ENCODE measurements at places on chromosomes 1 and 21.

GRCh38 chr1:81758181-81758580 lies 42.6 kb upstream of the ADGRL2 start:
- no peak for DNase-seq

DNA sequence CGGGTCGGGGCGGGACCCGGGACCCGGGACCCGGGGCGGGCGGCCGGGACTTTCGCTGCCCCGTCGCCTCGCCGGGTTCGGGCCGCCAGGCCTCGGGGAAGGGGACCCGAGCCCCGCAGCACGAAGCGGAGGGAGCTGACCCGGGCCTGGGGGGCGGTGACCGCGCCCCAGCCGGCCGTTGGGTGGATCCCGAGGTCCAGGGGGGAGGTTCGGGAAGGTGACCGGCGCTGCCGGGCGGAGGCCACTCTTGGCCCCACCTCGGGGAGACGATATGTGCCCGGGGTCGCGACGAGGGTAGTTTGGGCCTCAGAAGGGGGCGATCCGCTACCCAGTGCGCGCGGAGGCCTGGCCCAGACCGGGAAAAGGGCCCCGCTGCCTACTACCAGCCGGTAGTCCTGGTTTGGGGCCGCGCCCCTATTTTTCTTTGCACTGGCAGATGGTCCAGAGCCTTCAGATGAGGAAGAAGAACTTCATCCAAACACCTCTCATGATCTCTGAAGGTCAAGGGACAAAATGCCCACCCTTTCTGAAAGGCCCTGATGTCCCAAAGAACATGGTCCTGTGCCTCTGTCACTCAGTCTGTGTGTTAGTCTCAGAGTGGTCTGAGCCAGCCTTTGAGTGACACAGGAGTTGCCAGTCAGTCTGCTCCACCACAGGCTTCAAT lies 766 bp downstream of the AGO4 start:
- DNase-seq: no peak

DNA sequence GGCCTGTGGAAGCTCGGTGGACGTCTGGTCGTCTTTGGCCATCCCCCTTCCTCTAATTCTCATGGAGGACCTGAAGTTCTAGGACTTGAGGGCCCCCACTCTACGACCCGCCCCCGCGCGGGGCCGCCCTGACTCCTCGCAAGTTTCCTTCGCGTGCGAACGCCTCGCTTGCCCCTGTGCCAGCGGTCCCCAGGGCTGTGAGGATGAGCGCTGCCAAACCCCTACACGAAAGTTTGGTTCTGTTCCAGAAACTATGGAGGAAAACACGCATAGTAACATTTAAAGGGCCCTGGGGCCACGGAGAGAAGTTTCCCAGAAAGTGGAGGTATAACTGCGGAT lies 304 bp upstream of the GNG12 start:
- no peak for DNase-seq

DNA sequence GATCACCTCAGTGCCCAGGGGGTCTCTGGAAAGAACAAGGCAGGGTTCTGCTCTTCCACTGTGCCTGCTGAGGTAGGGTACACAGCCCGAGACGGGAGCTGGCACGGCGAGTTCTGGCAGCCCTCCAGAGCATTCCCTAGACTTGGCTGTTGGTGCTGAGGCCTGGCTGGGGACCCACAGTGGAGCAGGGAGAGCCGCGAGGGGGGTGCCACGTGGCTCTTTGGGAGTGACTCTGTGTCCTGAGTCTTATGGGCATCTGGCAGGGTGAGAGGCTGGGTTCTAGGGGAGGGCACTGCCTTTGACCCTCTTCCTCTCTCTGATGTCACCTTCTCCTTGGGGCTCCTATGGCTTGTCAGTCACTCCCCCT lies 336.4 kb downstream of the CAMTA1 start:
- DNase-seq: peak; percentile 30

GRCh38 chr1:232579958-232580941 lies 49.7 kb downstream of the SIPA1L2 start:
- no peak for DNase-seq

DNA sequence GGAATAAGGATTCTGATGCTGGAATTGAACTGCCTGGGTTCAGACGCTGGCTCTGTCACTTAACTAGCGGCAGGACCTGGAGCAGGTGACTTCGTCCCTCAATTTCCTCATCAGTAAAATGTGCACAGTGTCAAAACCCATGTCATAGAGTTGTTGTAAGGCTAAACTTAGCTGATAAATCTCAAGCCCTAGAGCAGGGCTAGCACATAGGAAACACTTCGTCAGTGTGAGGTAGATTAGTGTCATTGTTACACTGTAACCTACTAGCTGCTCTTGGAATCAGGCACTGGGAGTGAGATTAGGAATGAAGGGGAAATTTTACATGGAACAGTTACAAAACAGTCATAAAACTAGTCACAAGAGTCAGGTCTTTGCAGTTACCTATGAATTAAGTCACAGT lies 56.1 kb upstream of the ANGPTL1 start:
- no peak for DNase-seq

DNA sequence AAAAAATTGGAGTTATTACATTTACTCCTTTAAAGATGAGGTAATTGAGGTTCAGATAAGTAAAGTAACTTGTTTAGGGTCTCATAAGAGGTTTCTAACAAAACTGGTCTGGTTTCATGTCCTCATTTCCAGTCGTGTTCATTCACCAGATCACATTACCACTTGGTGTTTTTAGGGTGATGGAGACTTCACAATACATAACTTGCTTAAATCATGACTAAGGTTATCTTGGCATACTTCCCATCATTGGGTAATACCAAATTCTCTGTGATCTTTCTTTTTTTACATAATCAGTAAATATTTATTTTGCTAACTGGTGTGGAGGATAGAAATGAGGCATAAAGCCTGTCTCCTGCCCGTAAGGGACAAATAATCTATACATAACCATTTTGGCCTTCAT lies 31.6 kb upstream of the RPTN start:
- DNase-seq: no peak

GRCh38 chr1:84871181-84871580 lies 21.8 kb downstream of the LPAR3 start:
- no peak for DNase-seq

DNA sequence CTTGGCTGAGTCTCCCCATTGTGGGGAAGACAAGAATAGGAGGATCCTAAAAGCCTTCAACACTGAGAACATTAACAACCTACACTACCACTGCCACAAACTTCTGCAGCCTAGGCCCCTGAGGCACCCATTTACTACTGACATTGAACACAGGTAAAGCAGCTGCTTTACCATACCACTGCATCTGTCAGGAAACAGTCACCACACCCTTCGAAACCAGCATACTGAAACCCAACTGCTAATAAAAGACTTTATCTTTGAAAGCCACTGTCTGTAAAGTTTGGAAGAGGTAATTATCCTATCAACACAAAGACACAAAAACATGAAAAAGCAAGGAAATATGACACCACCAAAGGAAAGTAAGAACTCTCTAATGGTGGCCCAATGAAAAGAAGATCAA lies 7.4 kb downstream of the IFNAR1 start:
- no peak for DNase-seq

DNA sequence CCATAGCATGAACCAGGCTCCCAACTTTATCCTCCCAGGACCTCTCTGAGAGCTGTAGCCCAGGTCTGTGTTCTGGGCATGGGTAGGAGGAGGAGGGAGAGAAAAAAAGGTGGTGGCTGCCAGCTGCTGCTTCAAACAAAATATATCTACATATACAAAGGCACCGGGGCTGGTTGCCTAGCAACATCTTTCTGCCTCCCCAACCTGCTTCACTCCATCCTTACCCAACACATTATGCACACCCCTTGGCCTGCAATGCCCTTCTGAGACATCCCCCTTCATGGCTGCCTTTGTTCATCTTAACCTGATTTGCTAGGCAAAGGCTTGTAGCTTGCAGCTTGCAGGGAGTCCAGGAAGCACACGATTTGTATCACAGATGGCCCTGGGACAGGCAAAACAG lies 27.2 kb upstream of the ATP1A1 start:
- no peak for DNase-seq

DNA sequence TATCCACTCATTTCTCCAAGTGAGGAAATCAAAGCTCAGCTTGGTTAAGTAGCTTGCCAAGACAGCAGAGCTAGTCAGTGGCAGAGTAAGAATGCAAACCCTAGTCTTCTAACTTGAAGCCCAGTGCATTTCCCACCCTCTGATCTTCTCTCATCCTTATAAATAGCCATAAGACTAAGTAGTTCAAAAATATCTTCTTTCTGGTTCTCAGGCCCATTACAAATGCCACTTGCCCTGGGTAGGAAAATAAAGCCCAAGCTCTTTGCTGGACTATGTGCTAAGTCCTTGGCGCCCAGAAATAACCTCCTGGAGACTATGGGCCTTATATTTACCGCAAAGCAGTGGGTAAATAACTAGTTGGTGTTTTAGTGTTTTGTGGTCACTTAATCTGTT lies 505.8 kb downstream of the PLPP3 start:
- DNase-seq: no peak

DNA sequence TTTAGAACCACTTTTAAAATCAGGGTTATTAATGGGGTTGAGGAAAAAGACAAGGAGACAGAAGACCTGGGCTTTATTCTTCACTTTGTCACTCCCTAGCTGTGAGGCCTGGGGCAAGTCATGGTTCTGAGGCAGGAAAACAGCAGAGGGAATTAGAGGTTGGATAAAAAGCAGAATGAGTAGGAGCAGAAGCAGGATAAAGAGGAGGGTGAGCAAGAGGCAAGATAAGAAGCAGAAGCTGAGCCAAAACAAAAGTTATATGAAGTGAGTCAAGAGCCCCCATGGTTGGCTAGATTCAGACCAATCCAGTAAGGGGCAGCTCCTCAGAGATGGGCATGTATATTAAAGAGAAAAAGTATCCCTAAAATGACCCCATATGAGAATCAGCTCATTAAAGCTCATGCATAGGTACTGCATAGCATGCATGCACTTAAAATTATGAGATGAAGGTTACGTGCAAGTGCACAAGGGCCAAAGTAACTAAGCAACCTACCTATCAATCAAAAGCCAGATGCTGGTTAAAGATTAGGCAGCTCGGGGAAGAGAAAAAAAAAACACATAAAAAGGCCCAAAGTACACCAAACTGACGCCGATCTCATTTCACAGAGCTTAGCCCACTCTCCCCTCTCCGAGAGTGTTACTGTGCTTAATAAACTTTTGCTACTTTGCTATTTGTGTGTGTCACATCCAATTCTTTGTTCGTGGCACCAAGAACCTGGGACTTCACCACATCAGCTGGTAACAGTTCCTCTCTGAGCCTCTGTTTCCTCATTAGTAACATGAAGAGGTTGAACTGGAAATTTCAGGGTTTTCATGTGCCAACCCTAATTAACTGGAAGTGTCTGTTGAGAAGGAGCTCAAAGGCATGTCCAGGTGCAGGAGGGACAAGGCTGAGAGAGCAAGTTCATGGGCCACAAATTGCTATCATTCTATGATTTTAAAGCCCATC lies 2.2 kb downstream of the AVPR1B start:
- no peak for DNase-seq

- DNase-seq: no peak
These were observed 175.2 kb downstream of the TYW3 start for GRCh38 chr1:74908131-74908530.

- DNase-seq: no peak
These were observed 1211.0 kb upstream of the ADGRL4 start for GRCh38 chr1:80217377-80217986.

- no peak for DNase-seq
These were observed at the start of gene SYTL1 for GRCh38 chr1:27341525-27342252. Gene SYTL1 (plus strand): TSS chr1:27342022. CDS start chr1:27345335, 3,313 bp downstream.

GRCh38 chr1:169528215-169529067 lies 42.7 kb upstream of the SLC19A2 start:
- DNase-seq: no peak

DNA sequence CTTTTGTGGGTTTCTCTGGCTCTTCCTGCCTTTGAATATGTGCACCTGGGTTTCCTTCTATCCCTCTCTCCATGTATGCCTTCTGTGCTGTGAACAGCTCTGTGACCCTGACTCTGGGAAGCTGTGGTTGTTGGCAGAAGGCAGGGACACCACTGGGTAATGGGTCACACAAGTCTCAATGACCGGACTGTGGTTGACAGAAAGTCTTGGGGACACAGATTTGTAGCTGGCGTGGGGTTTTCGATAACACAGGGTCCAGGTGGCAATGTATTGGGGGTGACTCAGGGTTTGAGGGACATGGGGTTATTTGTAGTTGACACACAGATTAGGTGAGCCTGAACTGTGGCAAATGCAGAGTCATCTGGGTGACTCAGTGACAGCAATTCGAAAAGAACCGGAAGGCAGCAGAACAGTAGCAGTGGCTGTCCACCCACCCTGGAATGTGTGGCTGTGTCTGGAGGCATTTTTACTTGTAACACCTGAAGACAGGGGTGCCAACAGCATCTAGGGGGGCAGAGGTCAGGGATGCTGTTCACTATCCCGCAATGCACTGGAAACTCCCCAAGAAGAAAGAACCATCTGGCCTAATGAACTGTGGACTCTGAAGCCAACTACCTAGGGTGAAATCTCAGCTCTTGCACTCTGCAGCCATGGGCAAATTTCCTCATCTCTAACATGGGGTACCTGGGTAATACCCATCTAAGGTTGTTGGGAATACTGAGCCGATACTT lies 13.0 kb upstream of the SLC6A9 start:
- DNase-seq: no peak

DNA sequence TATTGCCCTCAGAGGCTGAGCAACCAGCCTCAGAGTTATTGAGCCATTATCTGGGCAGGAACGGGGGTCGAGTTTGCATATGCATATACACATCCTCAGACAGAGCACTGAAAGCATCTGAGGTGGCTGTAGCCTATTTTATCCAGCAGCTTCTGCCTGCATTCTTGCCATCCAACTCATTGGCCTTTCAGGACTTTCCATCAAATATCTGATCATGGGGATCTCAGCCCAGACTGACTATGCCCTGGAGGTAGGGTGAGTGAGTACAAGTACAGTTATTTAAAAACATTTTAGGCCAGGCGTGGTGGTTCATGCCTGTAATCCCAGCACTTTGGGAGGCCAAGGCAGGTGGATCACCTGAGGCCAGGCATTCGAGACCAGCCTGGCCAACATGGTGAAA lies 1.8 kb upstream of the MTF1 start:
- no peak for DNase-seq

GRCh38 chr1:94803517-94804441 lies 16.4 kb upstream of the SLC44A3 start:
- peak; percentile 71 for DNase-seq

- no peak for DNase-seq
These were observed 182.0 kb downstream of the PCP4 start for GRCh38 chr21:40049031-40049930.

- DNase-seq: no peak
These were observed 38.5 kb upstream of the SGIP1 start for GRCh38 chr1:66495495-66495894.

DNA sequence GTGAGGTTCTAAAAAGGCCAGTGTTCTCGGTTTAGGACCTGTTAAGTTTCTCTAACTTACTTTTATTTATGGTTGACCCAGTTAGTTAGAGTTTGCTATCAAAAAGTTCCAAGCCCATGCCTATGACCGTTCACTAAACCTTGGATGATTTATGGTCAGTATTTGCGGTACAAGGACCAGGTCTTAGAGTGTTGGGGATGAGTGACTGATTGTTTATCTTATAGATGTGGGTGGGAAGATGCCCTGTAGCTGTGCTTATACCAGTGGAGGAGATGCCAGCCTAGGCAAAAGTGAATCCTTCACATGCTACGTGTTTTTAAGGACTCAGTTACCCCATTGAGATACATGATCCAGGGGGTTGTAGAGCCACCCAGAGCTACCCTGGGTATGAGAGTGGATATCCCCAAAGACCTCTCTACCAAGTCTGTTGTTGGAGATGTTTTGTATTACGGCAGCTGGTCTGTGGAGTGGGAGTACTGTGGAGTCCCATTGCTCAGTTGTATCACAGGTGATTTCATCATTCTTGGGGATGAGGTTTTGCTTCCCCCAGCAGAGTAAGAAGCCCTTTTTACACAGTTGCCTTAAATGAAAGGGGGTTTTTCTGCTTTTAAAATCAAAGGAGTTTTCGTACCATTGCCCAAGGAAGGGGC lies 2.1 kb downstream of the SLC22A15 start:
- DNase-seq: no peak

Data from caudate nucleus (tissue), 63 donors.